HCT116 (cell line): ENCODE measurements at places on chromosomes 6 and 20.

DNA sequence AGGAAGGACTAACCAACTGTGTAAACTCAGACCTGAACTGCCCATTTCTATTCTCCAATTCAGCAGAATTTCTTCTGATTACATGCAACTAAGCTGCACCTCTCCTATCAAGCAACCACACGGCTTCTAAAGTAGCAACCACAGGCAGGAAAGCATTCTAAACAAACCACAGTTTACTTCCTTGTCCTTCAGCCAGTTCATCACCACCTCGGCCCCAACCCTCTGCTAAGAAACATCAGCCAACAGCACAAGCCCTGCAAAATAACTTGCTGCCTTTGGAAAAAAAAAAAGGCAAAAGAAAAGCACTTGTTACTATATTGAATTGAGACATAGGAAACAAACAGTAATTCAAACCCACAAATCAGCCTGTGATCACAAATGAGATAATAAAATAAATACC, 140.3 kb downstream of the NFATC2 start:
- no peak for DNase-seq

DNA sequence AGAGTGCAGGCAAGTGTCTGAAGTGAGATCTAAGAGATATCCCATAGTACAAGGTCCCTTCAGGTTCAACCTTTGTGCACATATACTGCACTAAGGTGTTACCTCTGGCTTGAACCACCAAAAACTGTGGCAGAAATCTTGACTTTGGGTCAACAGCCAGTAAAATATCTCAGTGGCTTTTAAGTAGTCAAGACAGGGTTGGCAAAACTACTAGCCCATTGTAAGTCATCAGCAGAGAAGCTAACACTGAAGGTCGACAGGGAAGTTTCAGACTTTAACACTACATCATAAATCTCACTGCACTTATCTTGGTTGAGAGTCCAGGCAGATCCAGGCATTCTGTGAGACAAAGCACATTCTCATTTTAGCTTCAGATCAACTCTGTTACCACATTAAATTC, 1684.7 kb downstream of the HACE1 start:
- no peak for DNase-seq

GRCh38 chr6:3013486-3013885, 13.8 kb downstream of the NQO2 start:
- no peak for DNase-seq

GRCh38 chr20:16844406-16844805, 96.2 kb downstream of the OTOR start:
- DNase-seq: no peak

DNA sequence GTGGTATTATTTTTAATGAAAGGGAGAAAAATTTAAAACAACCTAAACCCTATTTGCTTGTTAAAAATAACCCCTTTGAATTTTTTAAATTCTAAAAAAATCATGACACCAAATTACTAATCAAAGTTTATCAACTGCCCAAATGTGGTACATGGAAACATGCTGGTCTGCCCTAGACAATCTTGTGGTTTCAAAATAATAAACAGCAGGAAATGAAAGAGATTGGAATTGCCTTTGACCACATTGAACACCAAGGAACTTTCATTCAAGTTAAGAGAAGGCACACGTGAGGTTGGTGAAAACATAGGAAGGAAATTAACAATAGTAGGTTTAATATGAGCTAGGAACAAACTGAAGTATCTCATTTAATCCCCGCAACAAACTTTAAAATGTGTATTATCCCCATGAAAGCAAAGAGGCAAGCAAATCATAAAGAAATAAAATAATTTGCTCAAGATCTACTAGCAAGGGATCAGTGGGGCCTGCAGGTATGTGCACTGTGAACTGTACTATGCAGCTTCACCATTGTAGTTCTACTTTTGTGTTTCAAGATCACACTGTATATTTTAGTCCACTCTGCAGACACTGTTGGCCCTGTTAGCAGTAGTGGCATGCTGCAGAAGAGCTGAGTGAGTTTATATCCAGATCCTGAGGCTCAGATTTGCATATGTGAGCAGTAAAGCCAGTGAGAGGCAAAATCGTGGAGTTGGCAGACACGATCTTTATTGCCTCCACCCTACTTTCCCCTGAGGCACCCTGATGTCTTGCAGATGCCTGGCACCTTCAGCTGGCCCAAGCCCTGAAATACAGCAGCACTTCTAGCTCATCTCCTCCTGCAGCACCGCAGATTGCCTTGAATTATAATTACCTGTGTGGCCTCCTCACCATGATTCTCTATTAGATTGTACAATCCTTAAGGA, 157.8 kb upstream of the TENT5A start:
- no peak for DNase-seq

GRCh38 chr20:23193801-23194384, 107.8 kb upstream of the CD93 start:
- no peak for DNase-seq

DNA sequence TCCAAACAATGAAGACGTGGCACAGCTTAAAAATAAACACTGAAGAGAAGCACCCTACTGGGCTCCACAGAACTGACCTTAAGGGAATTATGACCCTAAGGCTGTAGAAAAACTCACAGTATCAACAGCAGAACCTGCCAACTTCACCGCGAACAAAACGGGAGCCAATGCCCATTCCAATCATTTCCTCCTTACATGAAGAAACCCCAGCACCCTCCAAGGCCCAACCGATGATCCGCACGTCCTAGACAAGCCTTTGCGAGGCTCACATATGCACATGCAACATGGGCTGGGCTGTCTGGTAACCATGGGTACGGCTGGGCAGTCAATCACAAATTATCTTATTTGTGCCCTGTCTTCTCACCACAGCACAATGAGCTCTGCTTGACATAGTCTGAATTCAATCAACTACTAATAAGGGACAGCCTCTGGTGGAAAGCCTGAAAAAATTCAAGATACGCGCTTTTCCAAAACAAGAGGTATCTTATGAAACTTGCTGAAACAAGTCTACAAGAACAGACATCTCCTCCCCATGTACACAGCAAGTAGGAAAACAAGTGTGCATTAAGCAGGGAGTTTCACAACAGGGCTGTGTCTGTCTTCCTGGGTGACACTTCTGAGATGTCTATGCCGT, 1.7 kb downstream of the DIDO1 start:
- no peak for DNase-seq
